ENCODE measurements at places on chromosomes 3 and 15.

- no peak for DNase-seq
These were observed 19.1 kb downstream of the ZNF710 start for GRCh38 chr15:90020021-90020735.

GRCh38 chr3:15778332-15778858, 19.4 kb downstream of the ANKRD28 start:
- DNase-seq: no peak

DNA sequence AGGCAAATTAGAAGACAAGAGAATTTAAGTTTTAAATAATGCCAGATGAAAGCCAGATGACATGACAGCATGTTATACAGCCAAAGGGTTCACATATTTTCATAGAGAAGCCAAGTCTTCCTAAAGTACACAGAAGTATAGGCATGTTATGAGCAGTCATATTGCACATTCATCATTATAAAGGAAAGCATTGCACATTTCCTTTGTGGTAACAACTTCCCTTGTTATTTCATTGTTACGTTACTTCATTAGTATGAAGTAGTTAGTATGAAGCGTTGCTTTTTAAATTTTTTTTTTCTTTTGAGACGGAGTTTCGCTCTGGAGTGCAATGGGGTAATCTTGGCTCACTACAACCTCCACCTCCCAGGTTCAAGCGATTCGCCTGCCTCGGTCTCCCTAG, 4.6 kb upstream of the ABCC5 start:
- DNase-seq: no peak

DNA sequence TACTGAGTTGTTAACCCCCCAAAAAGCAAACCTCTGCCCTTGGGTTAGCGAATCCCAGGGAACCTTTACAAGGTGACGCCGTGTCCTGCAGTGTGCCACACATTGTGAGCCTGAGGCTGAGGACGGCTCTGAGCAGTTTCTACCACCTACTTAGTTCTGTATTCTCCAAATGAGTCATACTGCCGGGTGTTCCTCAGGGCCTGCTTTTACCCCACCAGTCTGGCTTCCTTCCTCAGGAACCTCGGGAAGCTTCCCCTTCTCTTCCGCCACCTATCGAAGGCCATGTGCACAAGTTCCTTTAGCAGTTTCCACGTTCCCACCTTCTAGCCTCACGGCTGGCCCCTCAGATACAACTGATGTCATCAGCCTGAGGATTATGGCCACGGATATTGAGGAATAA, 384.0 kb upstream of the TPM1 start:
- DNase-seq: no peak

GRCh38 chr3:52121464-52121805, 32.8 kb downstream of the POC1A start:
- no peak for DNase-seq

Data from right renal cortex interstitium (tissue), 3 donors.